ENCODE measurements at places on chromosomes 6 and 20.

- DNase-seq, result no peak
Measured at GRCh38 chr20:4226330-4227084, 211.1 kb upstream of the RNF24 start.

GRCh38 chr6:305371-306206 lies 13.3 kb downstream of the DUSP22 start:
- no peak for DNase-seq

DNA sequence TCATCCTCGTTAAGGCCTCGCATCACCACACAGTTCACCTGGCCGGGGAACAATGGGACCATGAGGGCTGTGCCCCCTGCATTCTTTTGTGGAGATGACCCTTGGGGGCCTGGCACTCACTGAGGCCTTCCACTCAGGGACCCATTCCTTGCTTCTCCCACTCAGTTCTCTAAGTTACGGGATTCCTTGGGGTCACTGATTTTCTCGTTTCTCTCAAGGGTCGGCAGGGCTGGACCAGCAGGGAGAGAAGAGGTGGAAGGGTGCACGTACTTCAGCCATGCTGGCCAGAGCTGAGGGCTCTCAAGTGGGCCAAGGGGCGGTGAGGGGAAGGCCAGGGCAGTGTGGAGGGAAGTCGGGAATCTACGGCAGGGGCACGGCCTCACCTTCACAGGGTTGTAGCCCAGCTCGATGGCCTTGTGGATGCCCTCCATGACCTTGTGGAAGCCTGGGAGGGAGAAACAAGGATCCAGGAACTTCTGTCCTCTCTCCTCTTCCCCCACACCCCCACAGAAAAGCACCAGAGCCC lies 20.8 kb downstream of the MOCS1 start:
- no peak for DNase-seq

GRCh38 chr20:25353747-25354705 lies 36.6 kb downstream of the ABHD12 start:
- no peak for DNase-seq

DNA sequence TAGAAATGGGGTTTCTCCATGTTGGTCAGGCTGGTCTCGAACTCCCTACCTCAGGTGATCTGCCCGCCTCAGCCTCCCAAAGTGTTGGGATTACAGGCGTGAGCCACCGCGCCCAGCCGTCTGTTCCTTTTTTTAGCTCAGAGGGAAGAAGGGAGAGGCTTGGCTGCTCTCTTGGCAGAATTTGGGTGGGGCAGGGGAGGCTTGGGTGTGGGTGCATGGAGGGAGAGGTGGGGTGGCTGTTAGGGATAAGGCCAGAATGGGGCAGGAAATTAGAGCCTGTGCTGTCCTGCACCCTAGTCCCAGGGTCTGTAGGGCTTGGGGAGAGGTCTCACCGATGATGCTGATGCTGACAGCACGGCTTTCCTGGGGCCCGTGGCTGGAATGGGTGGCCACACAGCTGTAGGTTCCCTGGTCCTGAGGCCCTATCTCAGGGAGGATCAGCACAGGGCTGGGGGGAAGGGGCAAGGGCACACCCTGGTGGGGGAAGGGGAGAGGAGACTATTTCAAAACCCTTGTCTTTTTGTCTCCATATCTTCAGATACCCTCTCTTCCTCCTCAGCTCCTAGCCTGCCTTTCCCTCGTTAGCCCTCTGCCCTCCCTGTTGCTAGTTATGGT lies 2.0 kb downstream of the AGER start:
- no peak for DNase-seq

GRCh38 chr6:25899580-25900408 lies 25.8 kb upstream of the SLC17A3 start:
- DNase-seq, result no peak

- no peak for DNase-seq
Measured at GRCh38 chr6:13454286-13455221, 32.8 kb downstream of the GFOD1 start.

- DNase-seq, result no peak
Measured at GRCh38 chr6:40116832-40117231, 182.6 kb upstream of the MOCS1 start.

- DNase-seq, result no peak
Measured at GRCh38 chr20:37841389-37841788, 61.5 kb upstream of the VSTM2L start.
